ENCODE measurements at places on chromosomes 1 and 21.

DNA sequence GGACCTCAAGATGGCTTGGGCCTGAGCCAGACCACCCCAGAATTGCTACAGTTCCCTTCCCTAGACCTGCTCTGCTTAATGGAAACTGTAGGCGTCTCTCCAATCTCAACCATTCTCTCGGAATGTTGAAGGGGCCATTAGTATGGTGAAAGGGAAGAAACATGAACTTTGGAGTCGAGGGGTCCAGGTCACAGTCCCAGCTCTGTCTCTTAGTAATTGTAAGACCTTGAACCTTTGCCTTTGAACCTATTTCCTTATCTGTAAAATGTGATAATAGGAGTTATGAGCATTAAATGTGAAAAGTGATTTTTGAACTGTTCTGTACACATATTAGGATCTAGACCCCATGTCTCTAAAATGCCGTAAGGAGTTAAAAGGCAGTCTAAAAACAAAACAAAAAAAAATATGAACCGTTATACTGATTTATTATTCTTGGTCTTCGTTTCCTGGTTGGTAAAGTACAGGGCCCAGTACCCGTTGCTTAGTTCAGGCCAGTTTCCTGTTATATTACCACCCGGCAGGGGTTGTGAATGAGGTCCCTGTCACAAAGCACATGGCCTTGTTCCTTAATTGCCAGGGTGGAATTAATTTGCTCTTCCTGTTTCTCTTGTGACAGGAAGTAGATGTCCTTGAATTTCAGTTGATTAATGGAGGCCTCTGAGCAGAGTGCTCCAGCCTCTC lies 42.3 kb downstream of the TCEANC2 start:
- peak; percentile 87 for DNase-seq

DNA sequence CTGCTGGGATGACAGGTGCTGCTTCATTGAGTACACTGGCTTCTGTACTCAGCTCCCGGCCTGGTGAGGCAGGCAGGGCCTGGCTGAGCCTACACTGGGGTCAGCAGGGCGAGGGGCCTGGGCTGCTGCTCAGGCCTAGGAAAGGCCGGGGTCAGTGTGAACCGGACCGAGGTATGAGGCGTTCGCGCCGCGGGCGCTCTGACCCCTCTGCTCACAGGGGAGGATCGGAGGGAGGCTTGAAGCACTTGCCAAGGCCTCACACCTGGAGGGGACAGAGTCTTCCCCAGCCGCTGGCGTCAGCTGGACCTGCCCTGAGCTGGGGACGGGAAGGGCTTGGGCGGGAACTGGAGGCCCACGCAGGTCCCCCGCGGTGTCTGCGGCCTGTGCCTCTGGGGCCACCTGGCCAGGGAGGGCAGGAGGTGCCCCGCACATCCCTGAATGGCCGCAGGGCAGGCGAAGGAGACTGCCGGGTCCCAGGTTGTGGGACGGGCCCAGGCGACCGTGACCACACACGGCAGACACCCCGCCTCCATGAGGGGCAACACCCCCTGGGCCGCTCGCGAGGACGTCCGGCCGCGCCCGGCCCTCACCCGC lies 466 bp downstream of the PEX10 start:
- no peak for DNase-seq

GRCh38 chr1:75855010-75855409 lies 58.3 kb downstream of the MSH4 start:
- DNase-seq: no peak

DNA sequence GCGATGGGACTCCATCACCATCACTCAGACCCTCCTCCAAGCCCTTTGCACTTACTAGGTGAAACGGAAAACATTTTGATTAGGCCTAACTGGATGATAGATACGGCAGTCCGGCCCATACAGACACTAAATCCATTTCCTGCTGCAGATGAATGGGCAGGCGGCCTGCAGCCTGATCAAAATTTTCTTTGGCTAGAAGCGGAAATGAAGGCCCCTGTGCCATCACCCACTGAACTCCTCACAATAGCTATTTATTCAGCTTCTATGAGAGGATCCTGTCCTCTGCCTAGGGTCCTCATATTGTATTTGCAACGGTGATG lies 200.5 kb downstream of the OMA1 start:
- no peak for DNase-seq

- DNase-seq: peak; percentile 56
These were observed 2.3 kb upstream of the NRAS start for GRCh38 chr1:114718661-114719423.

- DNase-seq: no peak
These were observed 606.3 kb upstream of the PLXNA2 start for GRCh38 chr1:208850442-208850841.

GRCh38 chr1:3067301-3067670 lies 1.7 kb upstream of the PRDM16 start:
- DNase-seq: no peak

GRCh38 chr21:16194095-16194787 lies 464.5 kb downstream of the USP25 start:
- DNase-seq: peak; percentile 80

DNA sequence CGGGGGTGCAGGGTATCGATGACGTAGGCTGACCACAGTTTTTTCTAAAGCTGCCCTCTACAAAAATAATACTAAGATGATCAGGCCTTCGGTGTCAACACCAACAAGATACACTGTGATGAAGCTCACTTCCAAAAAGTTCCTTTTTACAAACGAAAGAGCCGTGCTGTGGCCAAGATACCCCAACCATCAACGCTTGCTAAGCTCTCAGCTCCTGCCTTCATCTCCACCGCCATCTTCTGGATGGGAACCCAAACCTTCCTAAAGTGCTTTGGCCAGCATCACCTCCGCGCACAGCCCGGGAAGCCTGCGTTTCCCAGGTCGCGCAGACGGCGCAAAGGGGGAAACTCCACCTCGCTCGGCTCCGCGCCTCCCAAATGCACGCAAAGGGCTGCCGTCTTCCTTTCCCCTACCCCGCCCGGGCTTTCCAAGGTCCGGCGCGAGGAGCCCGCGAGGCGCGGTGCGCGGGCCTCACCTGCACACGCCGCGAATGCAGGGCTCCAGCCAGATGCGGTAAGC lies 541 bp downstream of the USP48 start:
- peak; percentile 83 for DNase-seq

- DNase-seq: no peak
These were observed 8.0 kb downstream of the CYYR1 start for GRCh38 chr21:26565111-26565510.

DNA sequence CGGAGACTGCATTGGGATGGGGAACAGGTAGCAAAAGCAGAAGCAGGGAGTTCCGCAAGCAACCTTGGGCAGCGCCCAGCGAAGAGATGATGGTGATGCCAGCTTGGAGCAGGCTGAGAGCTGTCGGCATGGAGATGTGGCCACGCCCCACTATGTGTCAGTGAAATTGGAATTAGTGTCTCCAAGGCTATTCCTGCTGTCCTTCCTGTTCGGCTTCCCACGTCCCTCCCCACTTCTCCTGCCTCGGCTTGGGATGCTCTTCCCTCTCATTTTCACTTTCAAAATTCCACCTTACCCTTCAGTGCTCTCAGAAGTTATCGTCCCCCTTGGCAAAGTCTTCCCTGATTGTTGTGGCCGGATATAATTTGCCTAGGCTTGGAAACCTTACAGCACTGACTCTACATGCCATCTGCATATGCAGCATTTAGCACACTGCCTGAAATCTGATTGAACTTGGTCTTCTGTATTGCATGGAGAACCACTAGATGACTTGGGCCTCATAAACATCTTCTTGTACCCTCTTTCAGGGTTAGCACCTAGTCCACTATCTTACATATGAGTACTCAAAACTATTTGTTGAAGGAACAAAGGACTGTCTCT lies 270.7 kb upstream of the RUNX1 start:
- DNase-seq: no peak

- peak; percentile 72 for DNase-seq
These were observed 11.4 kb downstream of the UBASH3A start for GRCh38 chr21:42414928-42415769.

DNA sequence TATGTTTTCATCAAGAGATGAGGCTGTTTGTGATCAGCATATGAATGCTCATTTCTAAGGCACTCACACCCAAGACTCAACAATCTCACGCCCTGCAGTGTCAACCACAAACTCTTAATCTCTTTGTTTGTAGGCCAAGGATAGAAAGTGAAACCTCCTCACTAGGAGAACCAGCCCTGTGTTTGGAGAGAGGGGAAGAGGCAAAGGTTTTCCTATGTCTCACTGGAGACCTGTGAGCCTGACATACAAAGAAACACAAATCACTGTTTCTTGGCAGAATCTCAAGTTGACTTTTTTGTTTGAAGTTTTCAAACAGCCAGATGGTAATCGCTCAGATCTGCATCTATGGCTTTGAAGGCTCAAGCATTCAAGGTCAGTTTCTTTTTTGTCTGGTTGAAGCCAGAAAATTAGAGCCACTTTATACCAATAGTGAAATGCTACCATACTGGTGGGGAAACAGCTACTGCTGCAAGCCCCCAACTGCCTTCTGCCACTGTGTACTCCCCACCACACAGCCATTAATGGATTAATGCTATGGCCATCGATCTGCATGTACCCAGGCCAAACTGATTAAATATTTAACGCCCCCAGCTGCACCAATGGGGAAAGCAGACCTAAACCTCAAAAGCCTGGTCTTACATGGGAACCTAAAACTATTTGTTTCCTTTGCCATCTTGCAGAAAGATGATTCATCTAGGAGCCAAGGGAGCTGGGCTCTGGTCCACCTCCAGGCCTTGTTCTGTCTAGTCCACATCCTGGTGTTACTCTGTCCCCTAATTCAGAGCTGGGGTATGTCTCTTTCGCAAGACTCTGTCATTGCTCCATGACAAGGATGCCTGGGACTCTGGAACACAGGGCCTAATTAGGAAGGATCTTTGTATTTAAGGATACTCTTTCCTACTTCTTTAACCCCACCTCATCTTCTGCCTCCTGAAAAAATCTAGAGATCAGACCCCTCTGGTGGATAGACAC lies 16.3 kb downstream of the PDZK1 start:
- peak; percentile 21 for DNase-seq

- no peak for DNase-seq
These were observed 34.7 kb downstream of the LRRC8D start for GRCh38 chr1:89855413-89856123.

- peak; percentile 35 for DNase-seq
These were observed 24.2 kb downstream of the CEP170 start for GRCh38 chr1:243230914-243231313.

DNA sequence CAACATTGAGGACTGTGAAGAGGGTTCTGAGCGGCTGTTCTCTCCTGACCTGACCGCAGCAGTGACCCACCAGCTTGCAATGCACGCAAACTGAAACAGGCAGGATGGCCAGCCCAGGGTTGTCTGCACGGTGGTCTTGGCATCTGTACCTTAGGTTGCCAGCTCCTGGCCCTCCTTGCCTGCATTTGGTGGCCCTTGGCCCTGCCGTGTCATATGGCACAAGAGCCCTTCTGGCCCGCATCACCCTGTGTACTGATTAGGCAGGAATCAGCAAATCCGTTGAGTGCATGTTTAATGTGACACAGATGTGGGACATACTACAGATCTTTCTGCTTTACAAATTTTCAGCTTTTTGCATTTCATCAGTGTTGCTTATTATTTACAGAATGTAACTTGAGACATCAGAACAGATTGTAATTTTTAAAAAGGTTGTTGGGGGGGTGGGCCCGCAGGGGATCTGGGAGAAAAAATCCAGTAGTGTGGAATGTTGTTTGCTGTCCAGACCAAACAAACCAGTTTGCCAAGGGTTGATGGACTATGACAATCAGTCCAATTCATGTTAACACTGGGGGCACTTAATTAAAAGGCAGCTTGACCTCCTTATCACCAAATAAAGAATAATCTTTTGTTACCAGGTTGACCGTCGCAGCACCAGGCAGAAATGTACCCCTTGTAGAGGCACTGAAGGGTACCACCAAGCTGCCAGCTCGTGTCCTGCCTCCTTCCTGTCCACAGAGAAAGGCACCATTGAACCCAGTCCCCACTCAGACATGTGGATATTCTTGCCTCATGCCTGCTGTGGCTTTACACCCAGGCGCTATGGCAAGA lies 132.6 kb downstream of the DHRS3 start:
- no peak for DNase-seq

DNA sequence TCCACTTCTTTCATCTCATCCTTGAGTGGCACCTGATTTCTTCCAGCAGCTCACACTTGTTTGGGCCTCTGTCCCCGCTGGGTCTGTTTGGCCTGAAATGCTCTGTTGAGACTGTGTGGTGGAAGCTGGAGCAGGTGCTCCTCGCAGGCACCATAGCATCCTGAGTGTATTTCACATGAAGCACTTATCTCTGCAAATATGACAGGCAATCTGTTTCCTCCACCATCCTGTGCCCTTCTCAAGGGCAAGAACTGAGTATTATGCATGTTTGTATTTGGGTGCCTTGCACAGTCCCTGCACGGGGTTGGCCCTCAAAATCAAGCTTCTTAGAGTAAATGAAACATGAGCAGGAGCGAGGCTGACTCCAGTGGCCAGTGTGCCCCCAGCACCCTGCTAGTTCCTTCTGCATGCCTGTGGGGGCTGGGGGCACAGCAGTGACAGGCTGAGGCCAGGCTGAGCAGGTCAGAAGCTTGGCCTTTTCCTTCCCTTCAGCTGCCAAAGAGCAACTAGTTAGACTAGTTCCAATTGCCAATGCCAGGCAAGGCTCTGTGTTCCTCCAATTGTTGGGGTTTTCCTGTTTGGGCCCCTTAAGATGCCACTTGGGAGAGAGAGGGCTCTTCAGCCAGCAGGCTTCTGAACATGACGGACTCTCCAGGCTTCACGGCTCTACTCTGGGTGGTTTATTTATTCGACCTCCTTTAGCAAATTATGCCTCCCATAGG lies 129.6 kb upstream of the ATP1A1 start:
- DNase-seq: no peak

GRCh38 chr1:12088607-12089006 lies 25.5 kb downstream of the TNFRSF8 start:
- peak; percentile 51 for DNase-seq

GRCh38 chr21:37339552-37339939 lies 27.0 kb upstream of the DYRK1A start:
- no peak for DNase-seq

GRCh38 chr1:161013488-161014230 lies 7.3 kb downstream of the F11R start:
- DNase-seq: peak; percentile 98

GRCh38 chr1:1984560-1985070 lies 19.0 kb downstream of the CFAP74 start:
- no peak for DNase-seq

GRCh38 chr1:31657972-31658510 lies 13.4 kb upstream of the PEF1 start:
- DNase-seq: peak; percentile 39

- no peak for DNase-seq
These were observed 122.9 kb upstream of the KRTAP19-8 start for GRCh38 chr21:31161157-31161556.

DNA sequence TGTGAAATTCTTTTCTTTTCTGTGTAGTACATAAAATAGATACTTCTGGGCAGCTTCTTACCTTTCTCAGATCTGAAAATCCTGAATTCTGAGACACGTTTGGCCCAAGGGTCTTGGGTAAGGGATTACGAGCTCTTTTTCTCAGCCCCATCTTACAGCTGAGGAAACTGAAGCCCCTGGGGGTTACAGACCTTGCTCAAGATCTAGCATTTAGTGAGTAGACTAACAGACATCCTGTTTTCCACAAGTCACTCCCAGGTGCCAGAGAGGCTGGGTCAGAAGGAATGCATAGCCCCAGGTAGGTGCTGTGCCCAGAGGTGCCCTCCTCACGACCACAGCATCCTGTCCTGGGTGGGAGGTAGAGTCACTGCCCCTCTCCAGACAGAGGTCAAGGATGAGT lies 13.2 kb upstream of the CREG1 start:
- peak; percentile 85 for DNase-seq

GRCh38 chr1:18886003-18886335 lies 16.4 kb downstream of the ALDH4A1 start:
- no peak for DNase-seq
